ENCODE measurements at places on chromosomes 12 and 14. TPM values are rescaled to one million over a fixed set of nuclear protein-coding genes. Genes with fewer than 3 reads are reported as not detected.

ZDHHC22 gene
- not detected for polyA plus RNA-seq

TIMELESS gene
- 14.3 TPM for polyA plus RNA-seq

KRT72 gene
- polyA plus RNA-seq: not detected

HOXC9 gene
- not detected for polyA plus RNA-seq

CMA1 gene
- not detected for polyA plus RNA-seq

KRT83 gene
- polyA plus RNA-seq: not detected

EML1 gene
- polyA plus RNA-seq: not detected

TSPAN19 gene
- polyA plus RNA-seq: not detected

C14orf132 gene
- 0.04 TPM for polyA plus RNA-seq

KANSL2 gene
- polyA plus RNA-seq: 47.8 TPM

GNPNAT1 gene
- polyA plus RNA-seq: 12.6 TPM

NEK9 gene
- 16.9 TPM for polyA plus RNA-seq

IL31 gene
- not detected for polyA plus RNA-seq

LTBR gene
- not detected for polyA plus RNA-seq
